ENCODE measurements at places on chromosomes 2 and 18.

- no peak for DNase-seq
These were observed 67.2 kb upstream of the FRZB start for GRCh38 chr2:182933629-182934028.

DNA sequence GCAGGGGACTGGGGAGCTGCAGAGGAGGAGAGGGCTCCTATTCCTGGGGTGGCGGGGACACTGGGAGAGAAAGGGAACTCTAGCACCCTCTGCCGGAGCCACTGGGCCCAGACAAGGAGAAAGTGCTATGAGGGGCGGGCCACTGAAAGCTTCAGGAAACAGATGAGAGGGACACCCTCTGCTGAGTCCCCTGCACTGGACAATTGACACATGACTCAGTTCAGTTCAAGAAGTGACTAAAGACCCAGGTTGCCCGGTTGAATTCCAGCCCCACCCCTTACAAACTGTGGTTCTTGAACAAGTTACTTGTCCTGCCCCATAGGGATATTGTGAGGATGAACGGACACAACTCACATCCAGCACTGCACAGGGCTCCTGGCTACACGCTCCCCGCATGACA, 5.0 kb downstream of the RUFY4 start:
- DNase-seq, result no peak

DNA sequence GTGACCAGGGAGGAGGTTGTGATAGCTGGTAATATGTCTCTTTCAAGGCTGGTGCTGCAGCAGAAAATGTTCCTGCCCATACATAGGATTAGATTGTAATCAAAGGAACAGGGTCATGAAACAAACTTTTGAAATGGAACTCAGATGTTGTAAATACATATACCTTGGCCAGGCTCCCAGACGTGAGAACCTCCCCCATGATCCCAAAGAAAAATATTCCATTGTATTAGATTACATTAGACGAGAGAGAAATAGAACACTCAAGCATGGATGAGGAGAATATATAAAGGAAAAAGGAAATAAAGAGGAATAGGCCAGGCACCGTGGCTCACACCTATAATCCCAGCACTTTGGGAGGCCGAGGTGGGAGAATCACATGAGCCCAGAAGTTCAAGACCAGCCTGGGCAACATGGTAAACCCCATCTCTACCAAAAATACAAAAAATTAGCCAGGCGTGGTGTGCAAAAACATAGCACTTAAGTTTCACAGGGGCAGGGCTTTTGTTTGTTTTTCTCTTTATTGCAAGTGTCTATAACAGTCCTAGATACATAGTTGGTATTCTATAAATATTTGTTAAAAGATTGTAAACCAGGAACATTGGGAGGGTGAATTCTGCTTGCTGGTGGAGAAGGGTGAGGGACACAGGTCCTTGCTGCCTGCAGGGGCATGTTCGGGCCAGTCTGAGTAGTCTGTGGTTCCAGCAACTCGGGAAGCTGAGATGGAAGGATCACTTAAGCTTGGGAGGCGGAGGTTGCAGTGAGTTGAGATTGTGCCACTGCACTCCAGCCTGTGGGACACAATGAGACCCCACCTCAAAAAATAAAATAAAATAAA, 52.8 kb downstream of the RPL37A start:
- no peak for DNase-seq

DNA sequence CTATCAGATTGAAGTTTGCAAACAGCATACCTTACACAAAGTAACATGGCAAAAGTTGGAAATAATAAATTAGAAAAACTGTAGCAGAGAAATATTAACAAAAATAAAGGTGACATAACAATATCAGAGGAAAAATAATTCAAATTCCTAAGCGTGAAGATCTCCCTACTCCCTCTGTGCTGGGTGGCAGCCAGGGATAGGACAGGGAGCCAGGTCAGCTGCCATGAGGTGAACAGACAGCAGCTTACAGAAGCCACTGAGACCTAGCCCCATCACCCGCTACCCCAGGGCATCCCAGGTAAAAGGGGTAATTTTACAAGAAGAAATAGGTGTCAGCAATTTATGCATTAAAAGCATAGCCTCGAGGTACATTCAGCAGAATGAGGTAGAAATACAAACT, 423.8 kb upstream of the HS6ST1 start:
- DNase-seq, result no peak

- no peak for DNase-seq
These were observed 1.9 kb downstream of the CMPK2 start for GRCh38 chr2:6863792-6864191.

DNA sequence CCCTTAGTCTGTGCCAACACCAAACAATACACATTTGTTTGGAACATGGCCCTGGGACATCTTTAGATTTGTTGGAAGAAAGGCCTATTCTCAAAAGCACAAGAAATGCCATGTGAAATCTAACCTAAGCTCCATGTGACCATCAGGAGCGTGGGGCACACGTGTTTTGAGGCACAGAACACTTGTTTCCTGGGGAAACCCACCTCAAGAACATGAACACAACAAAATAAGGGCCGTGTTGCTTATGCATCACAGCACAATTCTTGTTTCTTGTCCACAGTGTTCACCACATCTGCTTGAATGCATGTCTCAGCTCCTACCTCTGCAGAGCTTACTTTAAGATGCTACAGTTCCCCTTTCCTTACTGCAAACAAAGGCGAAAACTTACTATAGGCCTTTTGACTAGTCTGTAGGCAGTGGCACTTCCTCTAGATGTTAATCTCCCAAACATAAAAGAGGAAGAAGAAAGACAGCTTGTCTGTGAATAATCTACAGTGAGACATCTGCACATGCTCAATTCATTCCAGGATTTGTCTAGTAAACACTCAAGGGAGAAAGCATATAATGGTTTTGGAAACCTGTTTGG, 165.0 kb downstream of the ANKRD44 start:
- DNase-seq, result no peak

DNA sequence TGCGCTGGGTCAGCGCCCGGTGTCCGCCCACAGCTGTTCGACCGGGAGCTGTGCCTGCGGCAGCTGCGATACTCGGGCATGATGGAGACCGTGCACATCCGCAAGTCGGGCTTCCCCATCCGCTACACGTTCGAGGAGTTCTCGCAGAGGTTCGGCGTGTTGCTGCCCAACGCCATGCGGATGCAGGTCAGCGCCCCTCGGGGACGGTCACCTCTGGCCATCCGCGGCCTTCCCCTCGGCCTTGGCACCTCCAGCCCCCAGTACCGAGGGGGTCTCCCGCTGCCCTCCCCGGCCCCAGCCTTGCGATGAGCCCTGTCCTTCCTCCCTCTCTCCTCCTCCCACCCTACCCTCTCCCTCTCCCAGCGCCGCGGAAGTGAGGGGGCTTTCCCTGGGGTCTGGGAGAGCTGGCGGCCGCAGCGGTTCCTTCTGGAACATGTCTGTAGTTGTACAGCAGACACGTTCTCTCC, 53.2 kb upstream of the GPR17 start:
- peak; percentile 8 for DNase-seq

DNA sequence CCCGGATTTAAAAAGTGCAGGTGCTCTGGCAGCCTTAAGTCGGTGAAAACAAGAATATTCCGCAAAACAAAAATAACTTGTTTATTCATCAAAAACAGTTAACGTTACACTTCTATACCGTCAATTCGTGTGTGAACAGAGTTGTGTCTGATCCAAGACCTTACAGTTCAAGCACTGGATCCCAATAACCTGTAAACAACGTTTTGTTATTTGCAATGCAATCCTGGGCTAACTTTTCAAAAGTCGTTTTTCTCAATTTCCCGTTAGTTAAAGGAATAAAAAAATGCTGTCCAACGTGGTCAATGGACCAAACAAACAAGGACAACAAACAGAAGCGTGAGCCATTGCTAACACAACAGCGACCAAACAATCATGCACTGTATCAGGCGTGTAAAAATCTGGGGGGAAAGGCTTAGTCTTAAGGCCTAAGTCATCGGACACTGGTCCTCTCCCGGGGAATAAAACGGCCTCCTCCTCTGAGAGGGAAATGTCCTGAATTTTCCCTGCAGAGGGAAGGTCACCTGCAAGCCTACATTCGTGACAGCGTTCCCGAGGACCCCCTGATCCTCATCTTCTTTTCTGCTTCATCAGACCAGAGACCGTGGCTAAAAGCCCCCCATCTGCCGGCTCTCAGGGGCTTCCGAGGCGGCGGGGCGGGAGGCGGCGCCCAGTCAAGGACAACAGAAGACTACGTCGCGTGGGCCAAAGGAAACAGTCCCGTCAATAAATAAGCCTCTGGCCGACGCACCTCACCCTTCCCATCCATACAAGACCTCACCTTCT, 490 bp downstream of the NDUFS1 start:
- DNase-seq, result peak; percentile 6

DNA sequence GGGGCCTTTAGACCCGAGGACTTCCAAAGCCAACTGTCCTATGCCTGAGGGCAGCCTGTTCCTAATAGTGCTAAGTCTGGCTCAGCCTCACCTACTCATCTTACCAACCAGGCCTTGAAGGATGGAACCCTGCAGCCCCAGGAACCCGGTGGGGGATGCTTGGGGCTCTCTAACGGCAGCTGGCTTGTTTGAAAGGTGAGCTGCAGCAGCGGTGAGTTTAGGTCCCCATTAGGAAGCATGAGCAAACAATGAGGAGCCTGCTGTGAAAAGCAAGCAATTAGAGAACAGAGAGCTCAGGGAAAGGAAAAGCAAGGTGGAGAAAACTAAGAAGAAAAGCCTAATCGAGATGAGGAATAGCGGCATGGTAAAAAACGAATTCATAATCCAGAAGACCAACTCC, 39.9 kb downstream of the SP110 start:
- no peak for DNase-seq

DNA sequence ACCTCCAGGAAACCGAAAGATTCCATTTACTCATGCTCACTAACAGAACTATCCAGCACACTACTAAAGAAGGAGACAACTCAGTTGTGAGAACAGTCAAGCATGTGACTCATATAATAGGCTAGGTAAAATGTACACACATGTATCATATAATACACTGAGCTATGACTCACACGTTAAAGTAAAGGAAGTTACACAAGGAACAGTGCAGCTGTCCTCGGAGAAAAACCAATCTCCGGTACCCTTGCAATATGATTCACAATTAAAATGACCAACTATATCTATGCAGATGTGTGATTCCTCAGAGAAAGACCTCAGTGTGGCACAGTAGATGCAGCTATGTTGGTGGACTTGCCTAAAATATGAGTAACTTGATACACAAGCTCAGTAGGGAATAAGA, 76.5 kb downstream of the STRN start:
- no peak for DNase-seq

DNA sequence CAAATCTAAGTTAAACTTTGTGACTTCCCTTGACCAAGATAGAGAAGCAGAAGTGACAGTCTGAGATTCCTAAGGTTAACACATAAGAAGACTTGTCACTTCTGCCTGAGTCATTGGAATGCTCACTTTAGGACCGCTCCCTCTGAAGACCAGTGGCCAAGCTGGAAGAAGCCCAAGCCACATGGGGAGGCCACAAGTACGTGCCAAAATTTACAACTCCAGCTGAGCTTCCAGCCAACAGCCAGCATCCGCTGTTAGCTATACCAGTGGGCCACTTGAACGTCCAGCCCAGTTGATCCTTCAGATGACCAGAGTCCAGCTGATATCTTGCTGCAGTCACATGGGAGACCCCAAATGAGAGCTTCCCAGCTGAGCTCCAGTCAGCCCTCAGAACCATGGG, 18.1 kb upstream of the ANTXR1 start:
- DNase-seq, result no peak

- no peak for DNase-seq
These were observed 210.9 kb upstream of the DDX18 start for GRCh38 chr2:117603567-117603966.

- no peak for DNase-seq
These were observed 40.1 kb downstream of the LIMS1 start for GRCh38 chr2:108574332-108574731.

DNA sequence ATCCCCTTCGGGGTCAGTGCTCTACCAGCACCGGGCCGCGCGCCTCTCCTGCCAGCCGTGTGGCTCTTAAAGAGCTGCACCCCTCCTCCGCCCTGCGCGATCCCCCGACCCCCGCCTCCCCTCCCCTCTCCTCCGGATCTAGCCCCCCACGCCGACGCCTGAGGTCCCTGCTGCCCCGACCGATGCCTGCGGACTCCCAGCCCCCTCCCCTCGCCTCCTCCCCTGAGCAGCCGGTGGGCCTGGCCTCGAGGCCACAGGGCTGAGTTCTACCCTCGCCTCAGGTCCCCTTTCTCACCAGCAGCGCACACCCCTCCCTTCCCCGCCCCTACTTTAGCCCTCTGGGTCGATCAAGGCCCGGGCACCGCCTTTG, 5.8 kb upstream of the SIX3 start:
- no peak for DNase-seq

GRCh38 chr18:54330768-54331548, 26.7 kb downstream of the STARD6 start:
- no peak for DNase-seq

GRCh38 chr2:203238292-203238703, 520 bp upstream of the CYP20A1 start:
- DNase-seq, result no peak

GRCh38 chr2:127023504-127023903, 83.5 kb downstream of the BIN1 start:
- no peak for DNase-seq

DNA sequence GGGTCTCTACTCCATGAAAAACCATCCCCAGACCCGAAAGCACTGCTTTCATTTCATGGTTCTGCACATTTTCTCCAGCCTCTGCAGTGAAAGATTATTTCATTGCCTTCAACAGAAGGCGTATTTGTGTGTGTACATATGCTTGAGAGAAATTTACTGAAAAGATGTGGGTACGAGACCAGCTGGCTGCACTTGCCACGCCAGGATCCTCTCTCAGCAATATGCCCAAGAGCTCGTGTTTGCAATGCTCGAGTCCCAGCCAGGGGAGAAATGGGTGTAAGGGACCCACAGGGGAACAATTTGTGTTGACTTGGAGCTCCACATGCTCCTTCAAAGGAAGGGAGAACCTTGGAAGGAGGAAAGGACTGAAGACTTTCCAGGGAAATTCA, 37.3 kb downstream of the TMEM177 start:
- no peak for DNase-seq

GRCh38 chr2:20618468-20618885, 32.4 kb downstream of the HS1BP3 start:
- no peak for DNase-seq

DNA sequence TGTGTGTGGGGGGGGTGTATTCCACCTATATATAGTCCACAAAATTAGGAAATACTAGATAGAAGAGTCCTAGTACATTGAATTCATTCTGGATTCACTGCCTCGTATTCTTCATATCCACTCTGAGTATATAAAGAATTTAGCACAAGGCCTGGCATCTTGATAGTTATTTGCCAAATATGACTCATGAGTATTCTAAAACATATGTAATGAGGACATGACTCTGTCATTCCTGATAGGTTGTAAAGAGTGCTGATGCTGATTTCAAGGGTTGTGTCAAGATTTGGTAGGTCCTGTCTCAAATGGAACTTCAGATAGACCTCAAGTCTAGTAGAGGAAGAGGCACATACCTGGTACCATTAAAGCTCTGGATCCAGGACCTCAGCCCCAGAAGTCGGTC, 173.4 kb upstream of the BOD1L2 start:
- DNase-seq, result no peak
